ENCODE measurements at places on chromosomes 3 and 15.
A peak's percentile ranks its signal among the peaks of the same experiment; 100 is the strongest.

DNA sequence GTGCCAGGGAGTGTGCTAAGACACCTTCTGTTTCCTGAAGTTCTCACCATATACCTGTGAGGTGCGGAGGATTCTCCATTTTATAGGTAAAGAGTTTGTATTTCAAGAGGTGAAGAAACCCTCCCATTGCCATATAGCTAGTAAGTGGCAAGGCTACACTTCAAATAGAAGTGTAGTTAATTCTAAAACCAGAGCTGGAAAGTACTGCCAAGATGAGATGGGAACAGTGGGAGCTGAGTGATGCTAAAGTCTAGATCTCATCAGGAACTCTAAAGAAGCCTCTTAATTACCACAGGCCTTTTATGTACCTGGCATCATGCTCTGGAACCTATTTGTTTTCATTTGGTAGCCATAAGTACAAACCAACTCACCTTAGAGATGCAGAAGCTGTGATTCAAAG lies 98.6 kb upstream of the NUDT16 start:
- DNase-seq = no peak

GRCh38 chr15:96070636-96071035 lies 259.9 kb upstream of the NR2F2 start:
- no peak for DNase-seq

DNA sequence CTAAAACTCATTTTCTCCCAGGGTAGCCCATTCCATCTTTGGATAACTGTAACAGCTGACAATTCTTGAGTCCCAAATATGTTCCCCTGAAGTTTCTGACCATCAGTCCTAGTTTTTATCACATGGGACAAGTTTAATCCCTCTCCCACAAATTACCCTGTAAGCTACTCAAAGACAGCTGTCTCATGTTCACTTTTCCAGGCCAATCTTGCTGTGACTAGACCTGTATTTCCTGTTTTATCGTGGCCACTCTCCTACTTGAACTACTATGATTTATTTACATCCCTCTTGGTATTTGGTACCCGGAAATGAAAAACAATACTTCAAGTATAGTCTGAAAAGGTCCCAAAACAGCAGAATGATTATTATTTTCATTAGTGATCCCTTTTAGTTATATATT lies 95.1 kb upstream of the MEX3B start:
- no peak for DNase-seq

GRCh38 chr3:141454906-141455602 lies 31.8 kb upstream of the RASA2 start:
- peak; percentile 19 for DNase-seq

GRCh38 chr3:171457607-171458061 lies 2.6 kb downstream of the TNIK start:
- DNase-seq = no peak

GRCh38 chr15:94263341-94264273 lies 32.2 kb downstream of the MCTP2 start:
- DNase-seq = no peak

DNA sequence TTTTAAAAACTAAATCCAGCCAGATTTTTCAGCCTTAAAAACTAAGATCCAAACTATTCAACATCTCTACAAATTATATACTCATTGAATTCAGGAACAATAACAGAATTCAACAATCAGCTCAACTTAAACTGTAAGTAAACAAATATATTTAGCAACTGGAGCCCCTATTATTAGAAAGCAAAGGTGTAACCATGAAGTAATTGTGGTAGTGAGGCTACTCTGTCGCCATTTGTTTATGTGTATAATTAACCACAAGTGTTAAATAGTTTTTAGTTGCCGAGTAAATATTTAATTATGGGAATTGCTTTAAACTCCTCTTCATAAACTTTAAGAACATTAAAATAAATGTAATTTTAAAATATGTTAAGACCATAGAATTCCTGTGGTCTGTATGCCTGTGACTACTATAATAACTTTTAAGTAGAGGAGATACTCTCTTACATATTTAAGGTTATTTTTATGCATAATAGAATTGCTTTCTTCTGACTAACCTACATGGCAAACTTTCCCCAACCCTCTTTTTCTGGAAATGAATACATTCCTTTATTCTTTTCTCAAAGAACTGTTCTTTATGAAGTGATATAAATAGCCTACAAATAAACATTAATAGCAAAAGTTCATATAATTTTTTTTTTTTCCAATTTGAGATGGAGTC lies 51.2 kb downstream of the MFN1 start:
- DNase-seq = no peak

- no peak for DNase-seq
Measured at GRCh38 chr3:116367761-116368395, 77.4 kb downstream of the LSAMP start.

GRCh38 chr3:61158216-61158615 lies 93.0 kb downstream of the FHIT start:
- DNase-seq = no peak

DNA sequence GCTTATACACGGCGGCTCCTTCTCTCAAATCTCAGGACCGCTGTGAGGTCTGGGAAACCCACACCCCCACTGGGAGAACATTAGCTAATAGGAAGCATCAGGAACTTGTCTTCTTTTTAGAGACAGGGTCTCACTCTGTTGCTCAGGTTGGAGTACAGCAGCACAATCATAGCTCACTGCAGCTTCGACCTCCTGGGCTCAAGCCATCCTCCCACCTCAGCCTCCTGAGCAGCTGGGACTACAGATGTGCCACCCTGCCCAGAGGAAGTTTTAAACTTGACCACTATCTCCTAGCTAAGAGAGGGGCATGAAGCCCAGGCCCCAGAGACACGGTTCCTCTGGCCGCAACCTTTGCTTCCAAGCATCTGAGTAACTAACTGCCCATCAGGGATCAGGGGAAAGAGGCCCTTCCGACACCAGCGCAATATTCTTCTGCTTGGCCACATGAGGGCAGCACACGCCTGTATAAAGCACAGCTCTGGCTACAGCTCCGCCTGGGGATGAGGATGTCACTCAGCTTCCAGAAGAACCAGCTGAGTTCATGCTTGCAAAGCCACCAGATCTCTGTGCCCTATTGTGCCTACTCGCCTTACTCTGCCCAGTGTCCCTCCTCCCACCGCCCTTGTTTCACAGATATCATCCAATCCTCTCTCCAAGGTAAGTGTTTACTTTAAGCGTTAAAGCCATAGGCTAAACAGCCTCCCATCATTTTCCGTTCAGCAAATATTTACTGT lies 57.6 kb upstream of the SLC6A11 start:
- DNase-seq = peak; percentile 28

- DNase-seq = no peak
Measured at GRCh38 chr3:124260206-124260915, 268.4 kb upstream of the ROPN1 start.

- no peak for DNase-seq
Measured at GRCh38 chr15:73065114-73065513, 12.9 kb downstream of the NEO1 start.

DNA sequence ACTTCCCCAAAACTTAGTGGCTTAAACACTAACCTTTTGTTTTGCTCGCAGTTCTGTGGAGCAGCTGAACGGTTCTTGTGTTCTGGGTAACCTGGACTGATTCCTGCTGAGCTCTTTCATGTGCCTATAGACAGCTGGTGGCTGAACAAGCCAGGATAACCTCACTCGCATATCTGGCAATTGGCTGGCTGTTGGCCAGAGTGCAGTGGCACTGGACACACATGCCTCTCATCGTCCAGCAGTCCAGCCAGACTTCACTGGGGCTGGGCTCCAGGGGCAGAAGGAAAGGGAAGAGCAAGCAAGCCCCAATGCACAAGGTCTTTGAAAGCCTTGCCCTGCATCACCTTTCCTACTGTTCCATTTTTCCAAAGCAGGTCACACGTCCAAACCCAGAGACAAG lies 53.6 kb upstream of the GATA2 start:
- no peak for DNase-seq

GRCh38 chr3:56769116-56769707 lies 32.5 kb downstream of the ARHGEF3 start:
- no peak for DNase-seq

DNA sequence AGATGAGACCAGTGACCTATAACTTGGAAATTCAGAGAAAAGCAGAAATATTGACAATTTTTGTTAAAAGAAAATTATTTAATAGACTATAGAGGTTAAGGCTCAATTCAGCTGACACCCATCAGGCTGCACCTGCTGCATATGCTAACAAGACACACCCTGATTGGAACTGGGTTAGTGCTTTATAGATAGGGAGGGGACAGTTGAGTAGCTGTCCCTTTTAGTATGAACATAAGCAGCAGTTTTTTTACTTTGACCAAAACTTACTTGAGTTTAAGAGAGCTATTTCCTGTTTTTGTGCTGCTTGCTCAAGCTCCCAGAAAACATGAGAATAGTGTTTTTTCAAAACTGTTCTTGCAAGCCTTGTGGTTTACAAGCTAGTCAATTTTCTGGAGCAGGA lies 292.6 kb downstream of the LRRC3B start:
- no peak for DNase-seq

DNA sequence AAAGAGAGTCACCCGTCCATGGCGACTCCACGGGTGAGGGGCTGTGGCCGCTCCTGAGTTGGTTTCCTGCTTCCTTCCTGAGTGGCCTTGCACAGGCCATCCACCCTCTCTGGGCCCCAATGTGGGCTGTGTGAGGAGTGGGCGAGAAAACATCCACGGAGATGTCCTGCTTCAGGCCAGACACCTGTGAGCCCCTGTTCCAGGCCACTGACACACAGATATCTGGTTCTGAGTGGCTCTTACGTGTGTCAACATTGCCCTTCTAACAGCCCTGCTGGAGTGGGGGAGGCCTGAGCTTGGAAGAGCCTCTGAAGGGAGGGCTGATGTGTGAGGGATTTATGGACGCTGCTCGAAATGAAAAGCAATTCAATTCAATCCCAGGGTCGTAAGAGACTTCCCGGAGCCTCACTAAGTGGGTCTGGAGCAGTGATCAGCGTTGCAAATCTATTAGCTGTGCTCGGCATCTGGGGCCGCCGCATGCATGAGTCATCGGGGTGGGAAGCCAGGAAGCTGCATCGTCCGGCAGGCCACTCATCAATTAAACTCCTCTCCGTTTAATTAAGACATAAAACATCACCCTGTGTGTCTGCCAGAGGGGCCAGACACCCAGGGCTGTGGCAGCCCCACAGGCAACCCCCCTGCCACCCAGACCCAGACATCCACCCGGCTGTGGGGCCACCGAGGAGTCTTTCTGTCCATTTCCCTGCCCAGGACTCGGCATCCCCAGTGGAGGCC lies 20.0 kb upstream of the PRR23E start:
- no peak for DNase-seq

DNA sequence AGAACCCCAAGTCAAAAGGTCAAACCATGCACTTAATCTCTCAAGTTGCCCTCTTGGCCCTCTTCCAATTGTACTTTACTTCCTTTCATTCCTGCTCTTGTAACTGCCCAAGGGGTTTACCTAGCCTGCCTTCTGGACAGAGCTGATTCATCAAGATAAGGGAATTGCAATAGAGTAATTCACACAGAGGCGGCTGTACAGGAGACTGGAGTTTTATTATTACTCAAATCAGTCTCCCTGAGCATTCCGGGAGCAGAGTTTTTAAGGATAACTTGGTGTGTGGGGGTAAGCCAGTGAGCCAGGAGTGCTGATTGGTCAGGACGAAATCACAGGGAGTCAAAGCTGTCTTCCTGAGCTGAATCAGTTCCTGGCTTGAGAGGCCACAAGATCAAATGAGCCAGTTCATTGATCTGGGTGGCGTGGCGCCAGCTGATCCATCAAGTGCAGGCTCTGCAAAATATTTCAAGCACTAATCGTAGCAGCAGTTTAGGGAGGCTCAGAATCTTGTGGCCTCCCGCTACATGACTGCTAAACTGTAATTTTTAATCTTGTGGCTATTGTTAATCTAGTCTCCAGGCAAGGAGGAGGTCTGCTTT lies 590.0 kb downstream of the EPHA3 start:
- no peak for DNase-seq

- no peak for DNase-seq
Measured at GRCh38 chr3:140943781-140944552, 2.3 kb downstream of the SLC25A36 start.

- DNase-seq = no peak
Measured at GRCh38 chr3:123157598-123158287, 44.0 kb upstream of the SEC22A start.

DNA sequence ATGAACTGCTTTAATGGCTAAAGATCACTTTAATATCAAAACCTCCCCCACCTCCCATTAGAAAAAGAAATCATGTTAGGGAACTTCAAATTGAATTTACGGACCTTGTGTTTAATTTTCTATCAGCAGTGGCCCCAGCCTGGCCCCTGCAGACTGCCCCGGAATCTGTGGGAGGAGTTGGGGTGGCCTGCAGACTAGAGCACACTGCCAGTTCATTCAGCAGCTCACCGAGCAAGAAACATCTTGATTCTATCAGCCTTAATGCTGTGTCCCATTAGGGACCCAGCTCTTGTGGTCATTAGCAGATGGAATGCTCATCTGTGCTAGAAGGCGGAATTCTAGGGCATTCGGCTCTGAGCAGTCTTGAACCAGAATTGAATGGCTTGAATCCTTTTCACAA lies 54.2 kb downstream of the FLNB start:
- no peak for DNase-seq

DNA sequence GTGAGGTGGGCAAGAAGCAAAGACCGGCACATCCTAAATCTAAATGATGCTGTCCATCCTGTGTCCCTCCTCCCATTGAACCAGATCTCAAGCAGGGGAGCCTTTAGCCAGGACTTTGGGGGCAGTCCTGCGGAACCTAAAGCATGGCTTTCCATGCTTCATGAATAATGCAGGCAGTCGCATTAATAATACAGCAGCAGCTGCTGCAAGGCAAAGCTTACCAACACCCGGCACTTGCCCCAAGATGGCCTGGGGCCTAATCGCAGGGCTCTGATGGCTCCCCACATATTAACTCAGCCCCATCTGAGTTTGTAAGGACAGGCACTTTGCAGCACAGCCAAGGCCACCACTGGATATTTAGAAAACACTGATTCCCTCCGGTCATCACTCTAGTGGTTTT lies 114.4 kb downstream of the NTRK3 start:
- no peak for DNase-seq

DNA sequence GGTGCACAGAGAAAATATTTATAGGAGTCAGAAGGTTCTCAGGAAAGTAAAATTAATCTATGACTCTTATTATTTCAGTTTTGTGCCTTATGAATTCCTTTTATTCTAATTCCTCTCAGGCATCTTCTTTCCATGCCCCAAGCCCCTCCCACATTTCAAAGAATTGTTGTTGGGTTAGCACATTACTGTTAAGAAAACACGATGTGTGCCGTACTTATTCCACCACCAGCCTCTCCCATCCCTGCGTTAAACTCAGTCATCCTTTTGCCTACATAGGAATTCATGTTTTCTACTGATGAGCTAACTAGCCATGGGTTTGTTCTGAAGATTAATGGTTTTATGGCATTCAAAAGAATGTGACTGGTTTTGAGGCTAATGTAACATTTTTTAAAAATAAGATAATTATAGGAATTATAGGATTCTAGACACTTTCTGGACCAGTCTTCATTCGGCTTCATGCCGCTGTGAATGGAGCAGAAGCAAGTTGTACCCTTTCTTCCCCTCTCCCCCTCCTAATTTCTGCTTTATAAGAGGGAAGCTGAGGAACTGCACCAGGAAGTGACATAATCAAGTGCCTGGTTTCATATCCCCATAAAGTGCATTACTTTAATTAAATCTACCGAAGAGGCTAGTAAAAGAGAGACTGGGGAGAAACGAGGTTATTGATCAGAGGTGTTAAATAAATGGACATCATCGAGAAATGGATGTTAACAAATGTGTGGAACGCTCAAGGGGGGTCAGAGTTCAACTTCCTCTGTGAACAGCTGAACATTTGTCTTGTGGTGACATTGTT lies 12.3 kb upstream of the MB21D2 start:
- no peak for DNase-seq

- DNase-seq = no peak
Measured at GRCh38 chr15:91408476-91409076, 308.5 kb downstream of the SV2B start.

- no peak for DNase-seq
Measured at GRCh38 chr15:34889476-34889875, 80.1 kb downstream of the AQR start.
